ENCODE measurements at places on chromosomes 11 and 22.

DNA sequence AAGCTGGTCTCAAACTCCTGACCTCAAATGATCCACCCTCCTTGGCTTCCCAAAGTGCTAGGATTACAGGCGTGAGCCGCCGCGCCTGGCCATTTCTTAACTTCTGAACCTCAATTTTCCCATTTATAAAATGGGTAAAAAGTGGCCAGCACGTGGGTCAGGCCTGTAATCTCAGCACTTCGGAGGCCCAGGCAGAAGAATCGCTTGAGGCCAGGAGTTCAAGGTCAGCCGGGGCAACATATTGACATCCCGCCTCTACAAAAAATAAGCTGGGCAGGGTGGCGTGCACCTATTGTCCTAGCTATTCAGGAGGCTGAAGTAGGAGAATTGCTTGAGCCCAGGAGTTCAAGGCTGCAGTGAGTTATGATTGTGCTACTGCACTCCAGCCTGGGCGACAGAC is 6.5 kb upstream of the DDX6 start:
- no peak for DNase-seq
- no peaks in the 10 kb centered on the region for H3K27me3 ChIP-seq
- H3K4me1 ChIP-seq, result peaks cover 10% of the 10 kb centered on the region
- no peaks in the 10 kb centered on the region for H3K36me3 ChIP-seq
- no peak overlapping the region for H3K27ac ChIP-seq

DNA sequence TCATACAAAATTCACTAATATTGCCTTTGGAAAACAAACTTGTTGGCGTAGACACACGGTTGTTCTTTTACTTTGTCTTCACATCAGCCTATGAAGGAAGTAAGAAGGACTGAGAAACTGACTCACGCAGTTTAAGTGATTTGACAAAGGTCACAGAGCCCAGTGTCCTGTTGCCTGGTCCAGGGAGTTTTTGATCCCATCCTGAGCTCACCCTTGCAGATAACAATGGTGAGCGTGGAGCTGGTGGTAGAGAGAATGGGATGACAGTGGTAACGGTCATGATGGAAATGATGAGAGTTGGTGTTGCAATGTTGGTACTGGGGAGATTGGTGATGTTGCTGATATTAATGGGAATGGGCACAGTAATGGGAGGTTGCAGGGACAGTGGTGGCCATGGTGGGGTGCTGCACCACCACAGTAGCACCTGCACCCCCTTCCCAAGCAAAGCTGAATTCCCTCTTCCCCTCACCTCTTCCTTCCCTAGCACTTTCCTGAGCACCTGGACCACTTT is 22.0 kb downstream of the CREB3L1 start:
- no peak for DNase-seq
- no peak overlapping the region for H3K4me3 ChIP-seq
- no peaks in the 10 kb centered on the region for H3K4me1 ChIP-seq
- peaks cover 21% of the 10 kb centered on the region for H3K27me3 ChIP-seq
- H3K36me3 ChIP-seq, result no peaks in the 10 kb centered on the region

DNA sequence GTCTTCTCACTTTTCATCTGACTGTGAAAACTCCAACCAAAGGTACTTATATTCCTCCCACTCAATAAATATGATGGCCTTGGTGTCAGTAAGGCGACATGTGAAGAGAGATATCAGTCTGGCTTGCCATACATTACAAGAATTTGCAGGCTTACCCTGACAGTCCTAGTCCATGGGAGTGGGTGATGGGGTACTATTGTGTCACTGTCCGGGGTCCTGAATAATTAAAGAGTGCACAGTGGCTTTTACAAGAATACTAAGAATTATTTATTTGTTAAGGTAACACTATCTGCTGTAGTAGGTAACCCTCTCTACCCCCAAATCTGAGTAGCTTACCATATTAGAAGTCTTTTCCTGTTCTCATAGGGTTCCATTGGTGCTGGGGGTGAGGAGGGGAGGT is 23.1 kb upstream of the IZUMO1R start:
- H3K27ac ChIP-seq, result no peak overlapping the region
- no peak overlapping the region for H3K4me3 ChIP-seq
- no peaks in the 10 kb centered on the region for H3K4me1 ChIP-seq
- H3K36me3 ChIP-seq, result no peaks in the 10 kb centered on the region
- DNase-seq, result no peak

DNA sequence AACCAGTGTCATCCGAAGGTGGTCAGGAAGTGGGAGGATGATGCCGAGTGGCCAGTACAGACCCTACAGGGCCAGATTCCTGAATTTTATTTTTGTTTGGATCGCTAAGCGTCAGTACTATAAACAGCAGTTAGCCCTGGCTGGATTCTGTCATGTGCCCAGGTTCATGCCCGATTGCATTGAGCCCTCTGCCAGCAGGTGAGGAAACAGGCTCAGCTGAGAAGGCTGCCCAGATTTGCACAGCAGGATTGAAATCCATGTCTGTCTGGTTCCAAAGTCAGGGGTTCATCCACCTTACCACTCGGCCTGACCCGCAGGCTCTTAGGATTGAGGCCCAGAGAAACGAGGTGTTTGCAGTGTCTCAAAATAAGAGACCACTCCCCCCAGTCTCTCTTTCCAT is 9.1 kb upstream of the TBC1D22A start:
- peaks cover 26% of the 10 kb centered on the region for H3K4me1 ChIP-seq
- no peak overlapping the region for H3K4me3 ChIP-seq
- H3K27ac ChIP-seq, result no peak overlapping the region

DNA sequence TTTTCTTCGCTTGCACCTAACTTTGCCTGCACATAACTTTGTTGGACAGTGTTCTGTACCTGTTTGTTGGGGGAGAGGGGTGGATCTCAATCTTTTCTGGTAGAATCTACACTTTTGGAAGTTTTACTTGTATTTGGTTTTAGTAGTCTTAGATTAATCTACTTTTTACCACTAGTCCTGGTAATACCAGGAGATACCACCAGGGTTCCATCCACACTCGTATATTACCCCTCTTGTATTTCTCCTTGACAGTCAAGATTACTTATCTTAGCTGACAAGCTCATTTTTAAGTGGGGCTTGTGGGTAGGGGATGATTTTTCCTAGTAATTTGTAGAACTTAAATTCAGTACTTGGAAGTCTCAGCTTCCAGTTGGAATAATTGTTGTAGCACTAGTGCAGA is 37.3 kb upstream of the TECTA start:
- H3K4me1 ChIP-seq, result peaks cover 11% of the 10 kb centered on the region
- no peak for DNase-seq
- H3K4me3 ChIP-seq, result no peak overlapping the region
- no peaks in the 10 kb centered on the region for H3K27me3 ChIP-seq

DNA sequence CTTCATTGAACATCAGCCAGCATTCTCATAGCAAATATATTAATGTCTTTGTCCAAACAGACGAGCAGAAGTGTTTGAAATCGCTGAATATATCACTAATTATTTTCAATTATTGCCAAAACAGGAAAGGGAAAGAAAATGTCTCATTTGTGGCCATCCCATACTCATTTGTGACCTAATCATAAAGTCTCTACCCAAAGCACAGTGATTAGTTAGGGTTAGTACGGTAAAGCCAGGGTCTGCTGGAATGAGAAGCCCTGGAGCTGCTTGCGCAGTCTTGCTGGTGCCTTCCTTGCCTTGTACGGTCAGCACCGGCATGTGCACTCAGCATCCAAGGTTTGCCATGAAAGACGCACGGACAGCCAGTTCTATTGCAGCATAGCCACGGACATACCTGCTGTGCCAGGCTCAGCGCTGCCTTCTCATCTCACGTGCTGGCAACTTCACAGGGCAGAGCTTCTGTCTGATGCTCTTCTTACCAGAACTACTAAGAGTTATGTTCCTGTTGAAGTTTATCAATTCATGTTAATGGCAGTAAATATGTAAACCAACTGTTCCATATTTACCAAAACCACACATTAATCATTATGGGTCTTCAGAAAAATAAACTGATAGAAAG is 74.7 kb upstream of the POU2AF2 start:
- no peak for DNase-seq
- H3K36me3 ChIP-seq, result no peaks in the 10 kb centered on the region
- H3K27ac ChIP-seq, result no peak overlapping the region
- H3K4me1 ChIP-seq, result no peaks in the 10 kb centered on the region

DNA sequence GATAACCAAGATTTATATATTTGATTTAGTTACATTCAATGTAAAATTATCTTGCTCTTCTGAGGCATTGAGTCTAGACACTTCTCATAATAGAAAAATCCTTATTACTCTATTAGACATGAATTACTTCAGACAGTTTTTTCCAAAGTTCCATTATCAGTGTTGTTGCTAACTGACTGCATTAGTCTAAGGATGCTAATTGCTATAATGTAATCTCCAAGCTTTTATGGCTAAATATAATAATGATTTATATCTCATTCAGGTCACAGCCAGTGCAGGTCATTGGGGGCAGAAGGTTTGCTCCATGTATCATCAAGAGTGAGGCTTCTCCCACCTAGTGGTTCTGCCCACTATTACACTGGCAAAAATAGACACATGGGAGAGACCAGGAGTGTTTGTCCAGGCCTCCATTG is 377.2 kb upstream of the DDI1 start:
- no peak overlapping the region for H3K27ac ChIP-seq
- H3K4me1 ChIP-seq, result no peaks in the 10 kb centered on the region
- DNase-seq, result no peak
- no peak overlapping the region for H3K4me3 ChIP-seq

DNA sequence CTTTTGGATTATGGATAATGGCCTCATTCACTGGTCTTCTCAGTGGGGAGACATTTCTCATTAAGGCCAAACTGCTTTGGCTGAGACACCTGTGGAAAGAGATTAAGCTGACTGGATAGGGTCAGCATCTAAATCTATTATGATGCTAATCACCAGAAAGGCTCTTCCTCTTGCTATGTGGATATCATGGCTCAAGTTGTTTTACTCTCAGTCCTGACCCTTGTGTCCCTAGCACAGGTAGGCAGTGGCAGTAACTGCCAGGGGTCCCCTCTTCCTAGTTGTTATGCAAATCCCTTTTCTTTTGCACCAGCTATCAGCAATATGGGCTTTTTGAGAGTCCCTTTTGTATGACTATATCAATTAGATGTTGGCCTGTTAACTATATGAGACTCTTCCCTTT is 335.7 kb upstream of the PLET1 start:
- DNase-seq, result no peak
- no peaks in the 10 kb centered on the region for H3K36me3 ChIP-seq
- H3K27me3 ChIP-seq, result peaks cover under 1% of the 10 kb centered on the region
- no peaks in the 10 kb centered on the region for H3K4me1 ChIP-seq
- no peak overlapping the region for H3K27ac ChIP-seq

DNA sequence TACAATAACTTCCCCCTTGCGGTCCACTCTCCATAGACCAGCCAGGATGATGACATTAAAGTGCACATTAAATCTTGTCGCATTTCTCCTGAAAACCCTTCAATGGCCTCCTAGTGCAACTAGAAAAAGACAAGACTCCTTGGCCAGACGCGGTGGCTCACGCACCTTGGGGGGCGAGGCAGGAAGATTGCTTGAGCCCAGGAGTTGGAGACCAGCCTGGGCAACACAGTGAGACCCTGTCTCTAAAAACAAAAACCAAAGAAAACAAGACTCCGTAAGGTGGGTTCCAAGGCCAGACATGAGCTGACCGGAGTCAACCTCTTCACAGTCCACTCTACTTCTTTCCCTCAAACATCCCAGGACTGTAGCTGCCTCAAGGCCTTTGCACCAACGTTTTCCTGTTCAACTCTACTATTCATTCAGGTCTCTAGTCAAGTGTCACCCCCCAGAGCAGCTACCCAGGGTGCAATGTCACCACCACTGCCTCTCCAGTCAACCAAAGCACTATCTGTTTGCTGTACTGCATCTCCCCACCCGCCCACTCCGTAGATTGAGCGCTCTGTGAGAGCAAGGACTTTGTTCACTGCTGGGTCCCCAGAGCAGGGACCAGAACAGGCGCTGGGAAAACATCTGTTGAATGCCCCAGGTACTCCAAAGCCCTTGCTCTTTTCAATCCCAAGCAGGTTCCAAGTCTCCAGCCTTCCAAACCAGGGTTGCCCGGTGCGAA is 739 bp downstream of the ZMAT5 start:
- peak; percentile 2 for DNase-seq
- H3K4me3 ChIP-seq, result peak overlapping the region; percentile 98
- peaks cover 19% of the 10 kb centered on the region for H3K36me3 ChIP-seq
- peak overlapping the region; percentile 88 for H3K27ac ChIP-seq
- H3K4me1 ChIP-seq, result peaks cover 40% of the 10 kb centered on the region

- peaks cover 5% of the 10 kb centered on the region for H3K27me3 ChIP-seq
- H3K4me1 ChIP-seq, result no peaks in the 10 kb centered on the region
- no peak for DNase-seq
- no peak overlapping the region for H3K27ac ChIP-seq
Observed at GRCh38 chr11:12876340-12876739, 132.8 kb upstream of the RASSF10 start.

DNA sequence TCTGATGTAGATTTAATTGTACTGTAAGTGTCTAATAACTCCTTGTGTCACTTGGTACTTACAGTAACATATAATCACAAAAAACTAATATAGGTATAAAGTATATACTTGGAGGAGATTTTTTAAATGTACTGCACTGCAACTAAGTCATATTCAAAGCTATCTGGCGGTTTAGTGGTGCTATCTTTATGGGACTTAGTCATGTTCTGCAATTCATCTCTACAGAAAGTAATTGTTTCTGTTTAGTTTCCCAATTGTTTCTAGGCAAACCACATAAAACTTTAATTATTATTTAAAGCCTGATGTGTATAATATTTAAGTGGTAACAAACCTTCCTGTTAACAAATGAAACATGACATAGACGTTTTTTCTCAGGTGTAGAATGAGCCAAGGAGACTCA is 8.0 kb downstream of the PAFAH1B2 start:
- H3K4me3 ChIP-seq, result no peak overlapping the region
- H3K27ac ChIP-seq, result no peak overlapping the region
- peaks cover 6% of the 10 kb centered on the region for H3K4me1 ChIP-seq
- peaks cover 23% of the 10 kb centered on the region for H3K36me3 ChIP-seq
- DNase-seq, result no peak

- DNase-seq, result no peak
- no peak overlapping the region for H3K27ac ChIP-seq
- no peaks in the 10 kb centered on the region for H3K36me3 ChIP-seq
- peaks cover 1% of the 10 kb centered on the region for H3K27me3 ChIP-seq
- no peaks in the 10 kb centered on the region for H3K4me1 ChIP-seq
- no peak overlapping the region for H3K4me3 ChIP-seq
Observed at GRCh38 chr11:130774703-130775102, 141.6 kb downstream of the SNX19 start.

DNA sequence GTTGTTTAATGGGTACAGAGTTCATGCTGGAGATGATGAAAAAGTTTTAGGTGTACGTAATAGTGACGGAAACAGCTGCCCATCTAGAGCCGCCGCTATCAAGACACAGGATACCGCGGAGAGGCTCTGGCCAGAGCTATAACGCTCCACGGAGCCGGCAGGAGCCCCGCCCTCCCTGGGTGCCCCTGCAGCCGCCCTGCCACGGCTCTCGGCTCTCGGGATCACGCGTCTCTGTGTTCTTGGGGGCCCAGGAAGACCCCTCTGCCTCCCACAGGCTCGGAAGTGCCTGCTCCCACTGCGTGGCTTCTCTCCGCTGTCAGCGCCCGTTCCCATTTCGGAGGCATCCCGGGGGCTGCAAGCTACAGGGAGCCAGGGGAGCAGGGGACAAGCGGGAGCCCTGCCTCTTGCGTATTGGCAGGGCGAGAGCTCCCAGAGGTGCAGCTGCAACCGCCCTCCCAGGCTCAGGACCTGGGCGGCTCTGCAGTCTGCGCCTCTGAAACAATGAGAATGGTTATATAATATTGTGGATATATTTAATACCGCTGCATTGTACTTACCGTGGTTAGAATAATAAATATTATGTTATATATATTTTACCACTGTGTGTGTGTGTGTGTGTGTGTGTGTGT is 13.7 kb downstream of the GLYATL2 start:
- H3K36me3 ChIP-seq, result no peaks in the 10 kb centered on the region
- no peak overlapping the region for H3K27ac ChIP-seq
- H3K4me3 ChIP-seq, result no peak overlapping the region

GRCh38 chr22:32324505-32325415 is 32.9 kb upstream of the RFPL3 start:
- no peaks in the 10 kb centered on the region for H3K27me3 ChIP-seq
- H3K4me1 ChIP-seq, result no peaks in the 10 kb centered on the region
- no peak overlapping the region for H3K27ac ChIP-seq
- H3K4me3 ChIP-seq, result no peak overlapping the region
- H3K36me3 ChIP-seq, result no peaks in the 10 kb centered on the region
